ENCODE measurements at places on chromosomes 7 and 10.

DNA sequence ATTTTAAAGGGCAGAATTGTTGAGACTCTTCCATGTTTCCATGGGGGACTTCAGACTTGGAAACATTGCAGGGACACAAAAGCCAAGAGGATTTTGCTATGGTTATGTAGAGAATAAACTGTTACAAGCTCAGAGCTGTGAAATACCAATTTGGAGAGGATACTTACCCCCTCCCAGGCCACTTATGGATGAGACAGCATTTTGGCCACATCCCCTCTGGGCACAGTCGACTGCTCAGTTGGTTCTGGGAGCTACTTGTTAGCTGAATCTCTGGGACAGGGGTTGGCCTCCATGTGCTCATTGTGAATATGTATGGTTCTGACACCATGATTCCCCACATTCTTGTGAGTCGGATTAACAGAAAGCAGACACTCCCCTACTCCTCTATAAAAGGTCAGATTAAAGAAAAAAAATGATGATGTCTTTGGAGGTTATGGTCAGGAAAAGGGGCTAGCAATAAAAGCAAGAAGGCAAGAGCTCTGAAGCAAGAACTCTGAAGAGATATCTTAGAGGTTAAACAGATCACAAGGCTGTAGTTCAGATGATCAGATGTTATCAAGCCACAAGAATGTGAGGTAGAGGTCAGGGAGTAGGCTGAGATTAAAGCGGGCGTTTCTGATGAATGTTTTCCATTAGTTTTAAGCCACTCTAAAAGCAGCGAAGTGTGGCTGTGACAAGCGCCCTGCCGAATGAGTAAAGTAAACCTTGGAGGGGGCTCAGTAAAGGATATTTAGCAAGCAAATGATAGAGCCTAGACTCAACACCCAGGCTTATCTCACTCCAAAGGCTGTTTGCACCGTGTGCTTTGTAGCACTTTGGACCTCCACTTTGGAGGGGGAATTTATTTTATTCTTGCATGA lies 17.2 kb downstream of the STAMBPL1 start:
- peak; percentile 76 for DNase-seq

GRCh38 chr7:5597772-5598171 lies 174.1 kb upstream of the TNRC18 start:
- peak; percentile 49 for DNase-seq

DNA sequence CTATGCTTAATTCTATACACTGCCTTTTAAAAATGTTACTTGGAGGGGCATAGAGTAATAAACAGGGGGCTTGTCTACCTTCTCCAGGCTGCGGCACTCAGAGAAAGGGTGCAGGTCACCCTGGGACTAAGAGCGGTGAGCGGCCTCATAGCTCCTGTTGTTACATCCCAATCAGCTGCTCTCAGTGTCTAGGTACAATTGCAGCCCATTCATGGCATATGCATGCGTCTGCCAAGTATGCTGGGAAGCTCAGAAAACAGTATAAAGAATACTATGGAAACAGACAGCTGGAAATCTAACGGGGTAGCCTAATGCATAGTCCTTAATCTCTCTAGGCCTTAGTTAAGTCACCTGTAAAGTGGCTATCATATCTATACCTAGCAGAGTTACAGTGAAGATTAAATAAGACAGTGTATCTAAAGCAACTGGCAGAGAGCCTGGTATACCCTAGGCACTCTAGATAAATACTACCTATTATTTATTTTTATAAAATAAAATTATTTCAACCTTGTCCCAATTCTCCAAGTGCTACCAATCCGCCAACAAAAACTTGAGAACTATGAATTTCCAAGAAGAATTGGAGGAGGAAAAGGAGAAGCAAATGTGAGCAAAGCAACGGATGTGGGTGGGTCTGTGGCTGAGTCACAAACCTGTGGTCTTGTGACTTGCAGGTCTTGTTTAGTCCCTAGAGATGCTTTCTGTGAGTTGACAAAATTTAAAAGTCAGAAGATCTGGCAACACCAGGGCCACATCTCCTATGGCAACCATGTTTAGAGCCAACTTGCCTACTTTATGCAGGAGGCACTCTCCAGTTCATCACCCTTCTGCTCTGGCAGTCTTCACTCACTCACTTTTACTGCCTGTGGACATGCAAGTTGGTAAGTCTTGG lies 183.0 kb downstream of the RAPGEF5 start:
- peak; percentile 20 for DNase-seq

GRCh38 chr7:17492437-17492836 lies 194.0 kb downstream of the AHR start:
- DNase-seq = no peak

GRCh38 chr7:143181349-143181748 lies 1.9 kb upstream of the TAS2R39 start:
- DNase-seq = no peak

DNA sequence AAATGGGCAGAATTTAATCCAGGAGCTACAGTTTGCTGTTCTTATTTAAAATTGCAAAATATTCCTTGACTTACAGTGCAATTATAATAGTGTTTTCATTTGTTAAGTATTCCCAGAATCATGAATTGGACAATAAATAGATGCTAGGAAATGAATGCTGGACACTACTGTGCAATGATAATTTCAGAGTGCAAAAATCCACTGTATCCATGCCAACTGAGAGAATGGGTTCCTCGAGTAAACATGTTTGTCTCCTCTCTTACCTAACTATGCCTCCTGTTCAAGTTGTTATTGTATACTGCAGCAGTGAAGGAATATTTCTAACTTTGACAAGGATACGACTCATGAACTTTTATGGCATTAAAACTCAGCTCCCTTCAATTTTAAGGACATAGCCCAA lies 1396.3 kb downstream of the GATA3 start:
- no peak for DNase-seq

GRCh38 chr10:89566992-89567391 lies 31.6 kb upstream of the SLC16A12 start:
- no peak for DNase-seq

GRCh38 chr7:47581438-47581803 lies 490 bp downstream of the TNS3 start:
- no peak for DNase-seq

DNA sequence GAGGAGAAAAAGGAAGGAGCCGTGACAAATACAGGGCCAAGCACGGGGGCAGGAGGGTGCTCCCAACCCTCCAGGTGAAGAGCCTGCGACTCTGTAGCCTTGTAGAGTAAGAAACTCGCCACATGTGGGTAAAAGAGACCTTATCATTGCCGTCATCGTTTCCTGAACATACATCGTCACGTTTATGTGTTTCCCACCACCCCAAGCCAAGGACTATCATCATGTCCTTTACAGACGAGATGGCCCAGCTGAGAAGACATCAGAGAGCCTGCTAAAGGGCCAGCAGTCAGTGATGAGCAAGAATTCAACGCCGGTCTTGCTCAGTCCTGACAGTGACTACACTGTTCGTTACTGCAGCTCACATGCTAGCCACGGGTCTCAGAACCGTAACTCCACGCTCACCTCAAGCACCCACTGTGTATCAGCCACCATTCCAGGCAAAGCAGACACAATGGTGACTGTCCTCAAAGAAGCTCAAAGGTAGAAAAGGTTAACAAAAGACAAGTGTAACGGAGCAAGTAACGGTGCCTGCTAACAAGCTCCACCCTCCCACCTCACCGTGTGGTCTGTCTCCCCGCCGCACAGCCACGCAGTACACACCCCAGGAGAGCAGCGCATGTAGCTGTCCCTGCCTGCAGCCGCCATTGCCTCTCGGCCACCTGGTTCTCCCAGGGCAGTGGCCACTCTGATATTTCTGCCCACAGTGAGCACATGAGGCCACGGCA lies 147.8 kb downstream of the MAD1L1 start:
- no peak for DNase-seq

- DNase-seq = peak; percentile 97
Measured at GRCh38 chr7:148772297-148773089, 73.8 kb downstream of the CUL1 start.

- no peak for DNase-seq
Measured at GRCh38 chr10:86264481-86265231, 101.9 kb downstream of the GRID1 start.

- DNase-seq = no peak
Measured at GRCh38 chr7:95798401-95798930, 26.1 kb downstream of the DYNC1I1 start.

DNA sequence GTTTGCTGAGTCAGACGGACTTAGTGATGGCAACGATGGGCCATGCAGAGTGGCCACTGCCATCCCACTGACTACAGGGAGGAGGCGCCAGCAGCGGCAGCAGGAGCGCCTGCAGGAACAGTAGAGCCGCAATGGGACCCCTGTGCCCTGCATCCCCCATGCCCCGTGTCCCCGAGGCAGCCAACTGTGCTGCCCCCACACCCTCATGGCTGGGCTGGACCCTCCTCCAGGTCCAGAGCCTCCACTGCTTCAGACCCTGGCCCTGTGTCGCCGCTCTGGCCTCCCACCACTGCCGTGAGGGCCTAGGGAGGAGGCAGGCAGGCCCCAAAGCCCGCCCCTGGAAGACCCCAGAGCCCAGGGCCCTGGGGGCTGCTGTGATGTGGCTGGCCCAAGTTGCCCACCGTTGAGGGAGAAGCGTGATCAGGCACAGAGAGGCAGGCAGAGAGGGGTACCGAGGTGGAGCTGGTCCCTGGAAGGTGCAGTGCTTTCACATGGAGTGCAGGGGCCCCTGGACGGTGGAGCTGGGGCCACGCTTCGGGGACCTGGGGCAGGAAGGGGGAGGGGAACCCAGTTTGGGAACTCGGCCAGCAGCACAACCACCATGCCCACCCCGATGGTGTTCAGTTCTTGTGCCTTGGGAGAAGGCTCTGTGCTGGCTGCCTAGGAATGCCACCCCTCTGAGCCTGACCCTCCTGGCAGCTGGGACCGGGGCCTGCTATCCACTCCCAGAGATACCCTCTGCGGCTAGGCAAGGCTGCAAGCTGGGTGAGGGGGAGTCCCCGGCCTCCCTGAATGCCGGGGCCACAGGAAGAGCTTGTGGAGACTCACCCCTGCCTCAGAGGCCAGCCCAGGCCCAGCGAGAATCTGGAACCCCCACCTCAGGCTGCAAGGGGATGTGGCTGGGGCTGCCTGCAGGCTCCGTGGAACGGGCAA lies 32.6 kb downstream of the DKK1 start:
- no peak for DNase-seq

DNA sequence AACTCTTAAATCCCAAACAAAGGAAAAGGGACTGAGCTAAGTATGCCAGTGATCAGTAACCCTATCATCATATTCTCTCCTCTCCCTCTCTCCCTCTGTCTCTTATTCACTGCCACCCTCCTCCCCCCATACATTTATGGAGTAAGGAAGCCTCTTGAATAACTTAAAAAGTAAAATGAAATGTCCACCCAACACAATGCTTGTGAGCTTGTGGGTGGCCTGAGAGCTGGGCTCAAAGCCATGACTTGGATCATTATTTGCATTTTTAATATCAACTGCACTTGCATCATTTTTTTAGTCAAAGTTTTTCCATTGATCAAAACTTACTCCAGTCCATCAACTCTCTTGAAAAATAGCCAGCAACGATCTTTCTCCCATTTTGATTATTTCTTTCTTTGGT lies 46.8 kb downstream of the FAM107B start:
- DNase-seq = no peak
